NCI-H1105 (cell line): ENCODE measurements at places on chromosomes 12 and 14.

- no peak for DNase-seq
These were observed 7.1 kb downstream of the TMBIM4 start for GRCh38 chr12:66162701-66163100.

DNA sequence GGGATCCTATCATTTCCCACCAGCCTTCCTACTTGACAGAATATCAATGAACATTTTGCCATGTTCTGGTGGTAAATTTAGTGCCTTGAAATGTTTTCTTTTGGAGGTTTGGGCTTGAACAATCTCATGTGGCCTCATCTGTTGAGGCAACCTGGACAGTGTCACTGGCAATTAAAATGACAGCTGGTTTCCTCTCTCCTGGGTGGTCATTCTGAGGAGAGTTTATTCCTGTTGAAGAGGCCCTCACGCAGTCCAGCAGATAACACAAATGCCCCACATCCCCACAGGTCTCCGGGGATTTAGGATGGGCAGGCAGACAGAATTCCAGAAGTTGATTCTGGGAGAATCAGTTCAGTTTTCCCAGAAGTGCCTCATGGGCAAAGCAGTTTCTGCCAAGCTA, 41.9 kb downstream of the MMAB start:
- no peak for DNase-seq

DNA sequence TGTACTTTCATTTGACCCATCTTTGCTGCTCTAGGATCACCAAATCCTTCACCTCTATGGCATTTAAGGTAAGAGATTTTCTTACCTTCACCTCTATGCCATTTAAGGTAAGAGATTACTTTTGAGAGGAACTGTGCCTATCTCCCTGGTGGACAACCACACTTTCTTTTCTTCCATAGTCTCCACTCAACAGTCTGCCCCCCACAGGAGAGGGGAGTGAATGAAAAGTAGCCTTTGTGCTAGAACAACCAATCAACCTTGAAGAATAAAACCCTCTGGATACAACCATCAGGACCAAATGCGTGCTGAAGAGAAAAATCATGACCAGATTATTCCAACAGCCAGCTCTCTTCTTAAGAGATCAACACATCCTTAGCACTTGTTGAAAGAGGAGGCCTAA, 258.6 kb upstream of the TMPO start:
- DNase-seq, result no peak

DNA sequence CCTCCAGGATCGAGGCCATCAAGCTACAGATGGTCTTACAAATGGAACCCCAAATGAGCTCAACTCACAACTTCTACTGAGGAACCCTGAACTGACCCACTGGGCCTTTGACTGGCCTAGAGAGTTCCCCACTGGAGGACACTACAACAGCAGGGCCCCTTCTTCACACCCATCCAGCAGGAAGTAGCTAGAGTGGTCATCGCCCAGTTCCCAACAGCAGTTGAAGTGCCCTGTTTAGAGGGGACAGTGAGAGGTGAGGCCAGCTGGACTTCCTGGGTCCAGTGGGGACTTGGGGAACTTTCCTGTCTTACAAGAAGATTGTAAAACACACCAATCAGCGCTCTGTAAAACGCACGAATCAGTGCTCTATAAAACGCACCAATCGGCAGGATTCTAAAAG, 247.9 kb upstream of the BTG1 start:
- no peak for DNase-seq

DNA sequence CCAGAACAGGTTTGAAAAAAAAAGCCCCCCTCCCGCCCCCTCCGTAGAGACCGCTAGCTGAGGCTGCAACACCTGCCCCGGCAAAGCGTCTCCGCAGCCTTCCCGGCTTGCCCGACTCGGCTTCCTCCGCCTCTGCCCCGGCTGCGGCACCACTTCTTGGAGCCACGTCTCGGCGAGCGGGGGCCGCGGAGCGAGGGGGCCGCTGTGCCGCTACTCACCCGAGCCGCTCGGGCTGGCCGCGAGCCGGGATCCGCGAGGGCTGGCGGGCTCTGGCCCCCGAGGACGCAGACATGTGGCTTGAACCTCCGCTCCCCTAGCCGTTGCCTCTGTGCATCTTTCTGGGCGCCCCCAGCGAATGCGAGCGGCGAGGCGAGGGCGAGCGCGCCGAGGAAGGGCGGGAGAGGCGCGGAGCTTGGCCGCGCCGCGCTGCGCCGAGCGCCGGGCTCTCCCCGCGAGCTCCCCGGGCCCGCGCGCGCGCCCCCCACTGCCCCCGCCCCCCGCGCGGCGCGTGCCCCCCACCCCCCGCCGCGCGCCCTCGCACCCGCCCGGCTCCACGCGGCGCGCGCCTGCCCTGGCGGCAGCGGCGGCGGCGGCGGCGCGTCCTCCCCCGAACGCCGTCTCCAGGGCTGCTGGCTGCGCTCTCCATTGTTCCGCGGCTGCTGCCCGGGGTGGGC, 249.5 kb downstream of the APAF1 start:
- peak; percentile 55 for DNase-seq

DNA sequence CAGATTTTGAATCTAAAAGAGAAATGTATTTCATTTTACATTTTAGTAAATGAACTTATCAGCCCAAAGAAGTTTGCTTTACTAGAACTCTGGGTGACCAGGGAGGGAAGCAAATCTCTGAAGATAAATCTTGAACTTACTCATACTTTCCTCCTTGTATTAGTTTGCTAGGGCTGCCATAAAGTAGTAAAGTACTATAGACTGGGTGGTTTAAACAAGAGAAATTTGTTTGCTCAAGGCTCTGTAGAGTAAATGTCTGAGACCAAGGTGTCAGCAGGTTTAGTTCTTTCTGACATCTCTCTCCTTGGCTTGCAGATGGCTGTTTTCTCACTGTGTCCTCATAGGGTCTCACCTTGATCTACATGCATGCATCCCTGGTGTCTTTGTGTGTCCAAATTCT, 926.0 kb downstream of the DIO2 start:
- DNase-seq, result no peak

DNA sequence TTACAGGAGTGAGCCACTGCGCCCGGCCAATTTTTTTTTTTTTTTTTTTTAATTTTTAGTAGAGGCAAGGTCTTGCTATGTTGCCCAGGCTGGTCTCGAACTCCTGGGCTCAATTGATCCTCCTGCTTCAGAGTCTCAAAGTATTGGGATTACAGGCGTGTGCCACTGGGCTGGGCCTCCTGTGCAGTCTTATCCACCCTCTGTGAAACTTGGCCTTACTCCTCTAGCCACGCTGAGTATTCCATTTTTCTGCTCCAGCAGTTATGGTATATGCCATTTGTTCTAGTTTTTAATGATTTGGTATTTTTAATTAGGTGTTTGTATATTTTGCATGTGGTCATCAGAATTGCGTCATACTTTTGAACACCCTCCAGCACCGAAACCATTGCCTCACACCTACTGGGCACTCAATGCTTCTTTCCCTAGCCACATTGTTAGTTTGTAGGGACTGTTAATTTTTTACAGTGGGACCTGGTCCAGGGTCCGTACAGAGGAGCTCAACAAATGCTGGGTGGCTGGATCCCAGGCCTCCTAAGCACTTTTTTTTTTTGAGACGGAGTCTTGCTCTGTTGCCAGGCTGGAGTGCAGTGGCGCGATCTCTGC, 11.4 kb downstream of the RIOX1 start:
- no peak for DNase-seq

GRCh38 chr14:65566820-65567522, 154.4 kb downstream of the FUT8 start:
- DNase-seq, result no peak

GRCh38 chr12:39300799-39301198, 142.1 kb downstream of the KIF21A start:
- DNase-seq, result no peak

DNA sequence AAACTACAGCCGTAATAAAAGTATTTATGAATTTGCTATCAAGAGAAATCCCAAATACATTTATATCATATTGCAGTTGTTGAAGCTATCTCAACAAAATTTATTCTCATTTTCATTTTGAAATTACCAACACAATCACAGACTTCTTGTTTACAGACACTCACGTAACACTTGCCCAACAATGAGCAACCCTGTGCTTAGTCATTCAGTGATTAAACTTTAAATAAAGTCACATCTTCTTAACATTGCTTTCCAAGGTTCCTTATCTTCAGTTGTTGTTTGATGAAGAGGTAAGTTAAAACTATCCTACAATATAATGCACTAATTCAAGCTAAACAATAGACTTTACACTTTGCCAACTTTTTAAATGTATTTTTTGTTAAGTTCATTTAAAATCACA, 601.8 kb downstream of the SLC16A7 start:
- DNase-seq, result no peak

- no peak for DNase-seq
These were observed 2.4 kb upstream of the OR4K5 start for GRCh38 chr14:19917955-19918518.

DNA sequence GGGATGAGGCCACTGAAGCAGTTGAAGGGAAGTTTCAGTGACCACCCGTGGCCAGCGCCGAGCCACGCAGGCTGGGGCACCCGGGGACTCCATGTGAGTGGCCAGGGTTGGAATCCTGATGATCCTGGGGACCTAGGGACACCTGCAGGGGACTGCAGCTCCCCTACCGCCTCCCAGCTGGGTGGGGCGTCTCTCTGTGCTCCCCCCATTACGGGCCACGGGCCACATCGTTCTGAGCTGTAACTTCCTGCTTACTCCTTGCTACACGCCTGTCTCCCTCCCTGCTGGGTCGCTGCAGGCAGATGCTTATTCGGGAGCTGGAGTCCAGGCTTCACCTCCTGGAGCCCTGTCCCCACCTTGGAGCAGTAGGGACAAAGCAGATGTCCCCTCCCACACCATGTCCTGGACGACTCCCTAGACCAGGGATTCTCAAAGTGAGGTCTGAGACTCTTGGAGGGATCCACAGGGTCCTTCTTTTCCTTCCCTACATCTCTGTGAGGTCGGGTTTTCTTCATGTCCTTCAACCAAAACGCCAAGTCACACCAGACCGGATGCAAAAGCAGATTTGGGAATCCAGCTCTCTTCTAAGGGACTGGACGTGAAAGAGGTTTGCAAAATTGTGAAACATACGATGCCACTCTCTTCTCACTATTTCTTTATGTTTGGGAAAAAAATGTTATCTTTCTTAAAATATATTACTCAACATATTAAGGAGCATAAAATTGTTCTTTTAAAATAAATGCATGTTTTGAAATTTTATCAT, 85.9 kb upstream of the NCOR2 start:
- no peak for DNase-seq

- no peak for DNase-seq
These were observed 20.5 kb upstream of the MTERF2 start for GRCh38 chr12:107007411-107007810.

DNA sequence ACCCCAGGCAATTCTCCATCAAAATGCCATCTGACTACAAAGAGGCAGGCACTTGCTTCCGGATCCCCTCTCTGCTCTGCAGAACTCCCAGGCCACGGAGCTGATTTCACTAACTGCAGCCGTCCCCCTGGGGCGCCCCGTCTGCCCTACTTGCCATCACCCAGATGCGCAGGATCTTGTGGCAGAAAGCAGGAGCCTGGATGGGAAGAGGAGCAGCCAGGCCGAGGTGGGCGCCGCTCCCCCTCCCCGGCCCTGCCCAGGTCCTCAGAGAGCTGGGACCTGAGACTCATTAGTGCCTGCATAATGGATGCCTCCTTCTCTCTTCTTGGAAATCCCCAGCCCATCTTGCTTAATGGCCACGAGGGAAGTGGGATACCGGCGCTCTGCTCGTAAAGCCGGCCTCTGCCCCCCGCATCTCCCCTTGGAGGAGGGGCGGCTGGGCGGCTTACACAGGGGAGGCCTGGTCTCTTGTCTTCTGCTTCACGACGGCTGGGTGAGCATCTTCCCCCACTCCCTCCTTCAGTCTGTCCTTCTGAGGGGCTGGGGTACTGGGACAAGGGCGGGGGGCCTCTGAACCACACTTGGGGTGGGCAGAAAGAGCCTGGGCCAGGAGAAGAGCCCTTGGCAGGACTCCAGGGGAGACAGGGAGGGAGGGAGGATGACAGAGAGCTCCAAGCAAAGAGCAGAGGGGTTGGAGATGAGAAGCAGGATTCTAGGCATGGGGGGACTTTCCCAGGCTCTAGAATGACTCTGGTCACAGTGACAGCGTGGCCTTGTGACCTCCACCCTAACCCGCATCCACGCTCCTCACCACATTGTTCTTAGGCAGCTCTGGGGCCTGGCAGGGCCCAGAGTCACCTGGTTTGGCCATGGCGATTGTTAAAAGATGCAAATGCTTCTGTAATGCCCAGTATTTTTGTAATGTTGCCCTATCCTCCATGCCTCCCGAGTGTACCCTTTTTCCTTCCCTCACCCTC, 19.4 kb upstream of the EML1 start:
- DNase-seq, result no peak

DNA sequence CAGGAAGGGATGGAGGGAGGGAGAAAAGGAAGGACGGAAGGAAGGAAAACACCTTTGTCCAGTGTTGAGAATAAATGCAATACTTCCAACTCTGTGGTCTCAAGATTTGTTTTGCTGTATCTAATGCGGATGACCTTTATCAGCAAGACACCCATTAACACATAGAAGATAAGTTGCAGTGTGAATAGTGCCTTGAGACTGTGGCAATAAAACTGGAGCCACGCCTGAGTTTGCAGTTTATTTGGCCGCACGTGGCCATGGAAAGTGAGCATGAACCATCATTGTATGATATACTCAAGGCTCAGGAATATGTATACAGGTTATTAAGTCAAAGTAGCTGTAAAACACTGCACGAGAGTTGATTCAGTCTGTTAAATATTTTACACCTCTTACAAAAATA, 113.6 kb upstream of the EEA1 start:
- DNase-seq, result no peak

GRCh38 chr14:94540031-94540794, 21.0 kb upstream of the SERPINA4 start:
- no peak for DNase-seq

GRCh38 chr14:78697341-78697740, 527.2 kb downstream of the NRXN3 start:
- DNase-seq, result peak; percentile 31
